T1000 (cell line): ENCODE measurements at places on chromosomes 13 and 19.

- DNase-seq, result no peak
Observed at GRCh38 chr19:14375055-14375581, 6.1 kb upstream of the ADGRE5 start.

- no peak for DNase-seq
Observed at GRCh38 chr13:109436055-109436622, 350.2 kb downstream of the IRS2 start.

DNA sequence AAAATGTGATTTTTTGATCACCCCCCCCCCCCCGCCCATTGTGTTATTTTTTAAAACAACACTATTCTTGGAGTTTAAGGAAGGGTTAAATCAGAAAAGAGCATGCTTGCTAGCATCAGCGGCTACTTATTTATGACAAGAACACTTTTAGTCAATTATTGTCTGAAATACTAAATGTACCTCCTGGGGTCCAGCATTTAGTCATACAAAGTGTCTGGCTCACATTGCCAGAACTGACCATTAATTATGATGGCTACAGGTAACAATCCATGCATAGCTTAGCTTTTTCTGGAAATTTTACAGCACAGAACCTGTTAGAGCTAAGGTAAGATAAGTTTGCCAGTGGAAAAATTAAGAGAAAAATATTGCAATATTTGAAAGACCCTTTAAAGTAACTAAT is 90.1 kb downstream of the PCDH9 start:
- DNase-seq, result no peak

DNA sequence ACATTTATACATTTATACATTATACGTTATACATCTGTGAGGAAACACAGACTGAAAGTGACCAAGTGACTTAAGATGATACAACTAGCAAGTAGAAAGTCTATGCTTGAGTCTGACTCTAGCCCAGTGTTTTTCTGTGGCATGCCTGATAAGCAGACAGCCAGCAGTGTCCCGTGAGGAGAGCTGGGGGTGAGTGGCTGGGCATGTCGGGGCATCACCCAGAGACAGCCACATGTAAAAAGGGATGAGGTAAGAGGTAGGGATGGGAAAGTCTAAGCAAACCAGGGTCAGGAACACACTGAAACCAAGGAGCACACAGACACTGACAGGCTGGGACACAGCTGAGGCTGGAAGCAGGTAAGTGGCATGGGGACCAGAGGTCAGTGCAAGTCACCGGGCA is 333.2 kb downstream of the FOXO1 start:
- no peak for DNase-seq

- DNase-seq, result peak; percentile 18
Observed at GRCh38 chr13:105937451-105937850, 598.0 kb downstream of the EFNB2 start.

GRCh38 chr19:8663920-8664670 is 33.7 kb downstream of the NFILZ start:
- DNase-seq, result no peak

- no peak for DNase-seq
Observed at GRCh38 chr19:2315818-2316353, 7.9 kb upstream of the LINGO3 start.

- no peak for DNase-seq
Observed at GRCh38 chr13:106499896-106500295, 35.6 kb downstream of the EFNB2 start.

DNA sequence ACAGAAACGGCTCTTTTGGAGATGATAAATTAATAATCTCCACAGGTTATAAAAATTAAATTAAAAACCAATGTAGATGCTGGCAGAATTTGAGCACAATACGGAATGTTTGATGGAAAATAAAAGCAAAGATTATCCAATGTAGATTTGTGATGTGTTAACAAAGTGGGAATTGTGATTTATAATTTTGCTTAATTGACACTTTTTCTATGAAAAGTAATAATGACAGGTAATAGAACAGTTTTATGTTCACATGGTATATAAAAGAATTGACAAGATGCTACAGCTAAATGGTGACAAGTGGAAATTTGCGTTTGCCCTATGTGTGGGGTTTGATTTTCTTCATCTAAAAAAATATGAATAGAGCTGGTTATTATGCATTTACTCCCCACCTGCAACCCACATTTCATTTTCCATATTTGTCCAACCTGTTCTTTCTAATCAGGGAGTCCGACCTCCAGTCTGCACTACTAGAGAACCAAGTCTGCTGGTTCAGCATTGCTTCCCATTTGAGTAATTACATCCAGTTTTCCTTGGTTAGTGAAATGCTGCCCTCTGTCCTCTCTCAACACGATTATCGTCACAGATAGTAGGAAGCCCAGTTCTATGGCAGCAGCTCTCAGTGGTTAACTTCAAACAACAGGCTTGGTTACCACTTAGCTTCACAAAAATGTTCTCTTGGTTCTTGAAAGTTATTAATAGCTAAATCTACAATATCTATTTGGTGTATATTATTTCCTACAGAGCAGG is 61.4 kb upstream of the SLITRK1 start:
- no peak for DNase-seq
